ENCODE measurements at places on chromosomes 11 and 22.

DNA sequence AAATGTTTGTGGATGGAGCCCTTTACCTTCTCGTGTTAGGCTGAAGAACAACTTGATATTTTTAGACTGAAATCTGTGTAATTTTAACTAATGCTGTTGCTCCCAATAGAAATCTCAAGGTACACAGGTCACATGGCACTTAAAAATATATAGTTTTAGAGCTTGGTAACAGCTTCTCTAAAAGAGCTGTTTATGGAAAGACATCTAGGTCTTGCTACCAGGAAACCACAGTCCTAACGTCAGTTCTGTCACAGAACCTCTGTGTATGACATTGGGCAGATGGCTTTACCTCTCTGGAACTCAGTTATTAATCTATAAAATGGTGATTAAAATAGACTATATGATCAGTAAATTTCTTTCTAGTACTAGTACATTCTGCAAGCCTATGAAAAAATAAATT lies 35.4 kb downstream of the PAK1 start:
- no peak for DNase-seq

DNA sequence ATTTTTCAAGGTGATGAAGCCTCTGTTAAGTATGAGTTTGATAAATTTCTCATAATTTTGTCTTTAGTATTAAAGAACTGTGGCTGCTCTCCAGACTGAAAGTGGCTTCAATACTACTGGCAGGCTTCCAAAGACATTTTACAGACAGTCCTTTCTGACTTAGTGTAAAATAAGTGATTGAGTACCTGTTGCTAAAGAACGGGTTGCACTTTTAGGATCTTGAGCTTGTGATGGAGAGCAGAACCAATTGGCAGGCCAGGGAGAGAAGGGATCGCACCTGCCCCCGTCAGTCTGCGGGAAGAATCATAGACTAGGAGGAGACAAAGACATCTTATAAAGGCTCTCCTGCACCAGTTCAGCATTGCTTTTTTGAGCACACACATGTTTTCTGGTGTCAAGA lies 4.4 kb downstream of the NCAM1 start:
- DNase-seq: peak; percentile 52

DNA sequence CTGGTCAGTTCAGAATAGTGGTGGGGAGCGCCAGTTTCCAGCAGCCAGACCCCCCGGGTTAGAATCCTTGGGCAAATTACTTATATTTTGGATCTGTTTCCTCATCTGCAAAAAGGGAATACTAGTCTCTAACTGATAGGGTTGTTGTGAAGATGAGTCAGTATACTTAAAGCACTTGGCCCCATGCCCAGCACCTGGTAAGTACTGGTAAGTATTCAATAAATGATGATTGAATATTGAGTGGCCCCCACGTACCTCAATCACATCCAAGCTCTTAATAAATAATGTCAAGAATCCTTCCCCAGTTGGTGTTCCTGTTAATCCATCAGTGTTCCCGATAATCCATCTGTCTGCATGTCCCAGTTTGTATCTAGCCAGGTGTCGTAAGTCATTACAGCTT lies 12.1 kb downstream of the ACP2 start:
- no peak for DNase-seq

GRCh38 chr11:73990730-73991129 lies 8.1 kb upstream of the UCP2 start:
- no peak for DNase-seq

- DNase-seq: no peak
Measured at GRCh38 chr11:2708151-2708581, 8.4 kb upstream of the KCNQ1OT1 start.

GRCh38 chr22:37657590-37658132 lies 862 bp upstream of the PDXP start:
- DNase-seq: no peak

DNA sequence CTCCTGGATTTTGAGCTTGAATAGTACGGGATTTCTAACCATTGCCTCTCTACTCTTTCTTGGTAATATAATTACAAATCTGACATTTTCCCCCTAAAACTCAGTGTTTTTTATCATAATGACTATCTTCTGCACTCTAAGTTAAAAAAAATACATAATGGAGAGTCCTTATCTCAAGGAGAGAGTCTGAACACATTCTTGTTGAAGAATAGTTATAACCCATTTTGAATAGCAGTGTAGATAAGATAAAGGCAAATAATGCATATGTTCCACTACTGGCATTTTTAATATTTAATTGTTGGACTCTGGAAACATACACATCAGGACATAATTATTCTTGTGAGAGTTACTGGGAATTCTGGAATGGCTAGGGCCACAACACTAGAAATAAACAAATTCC lies 456.5 kb upstream of the ANO5 start:
- no peak for DNase-seq

DNA sequence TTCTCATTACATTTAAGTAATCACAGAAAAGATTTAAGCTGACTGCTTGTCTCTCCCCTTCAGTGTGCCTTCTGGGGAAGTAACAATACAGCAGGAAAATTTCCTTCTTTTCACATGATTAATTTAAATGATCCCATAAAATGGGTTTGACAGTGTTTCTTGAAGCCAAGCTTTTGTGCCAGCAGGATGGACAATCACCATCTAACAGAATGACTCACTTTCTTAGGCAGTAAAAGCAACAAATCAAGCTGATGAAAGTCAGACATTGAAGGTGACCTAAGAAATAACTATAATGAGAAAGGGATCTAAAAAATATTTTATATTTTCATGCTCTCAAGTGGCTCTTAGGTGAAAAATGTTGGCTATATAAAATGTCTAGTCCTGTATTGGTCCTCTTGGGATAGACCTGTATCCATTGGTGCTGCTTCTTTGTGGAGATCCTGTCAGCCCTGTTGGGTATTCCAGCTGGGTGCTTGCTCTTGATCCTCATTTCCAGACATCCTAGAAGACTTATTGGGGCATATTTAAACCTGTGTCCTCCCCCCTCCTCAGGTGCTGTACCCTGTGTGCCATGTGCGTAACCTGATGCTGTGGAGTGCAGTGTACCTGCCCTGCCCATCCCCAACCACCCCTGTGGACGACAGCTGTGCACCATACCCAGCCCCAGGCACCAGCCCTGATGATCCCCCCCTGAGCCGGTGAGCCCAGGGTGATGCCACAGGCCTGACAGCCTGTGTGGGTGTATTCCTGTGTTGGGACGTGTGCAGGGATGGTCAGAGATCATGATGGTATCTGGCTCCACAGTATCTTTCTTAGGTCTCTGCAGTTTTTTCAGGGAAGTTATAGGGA lies 62.7 kb upstream of the HORMAD2 start:
- DNase-seq: no peak

DNA sequence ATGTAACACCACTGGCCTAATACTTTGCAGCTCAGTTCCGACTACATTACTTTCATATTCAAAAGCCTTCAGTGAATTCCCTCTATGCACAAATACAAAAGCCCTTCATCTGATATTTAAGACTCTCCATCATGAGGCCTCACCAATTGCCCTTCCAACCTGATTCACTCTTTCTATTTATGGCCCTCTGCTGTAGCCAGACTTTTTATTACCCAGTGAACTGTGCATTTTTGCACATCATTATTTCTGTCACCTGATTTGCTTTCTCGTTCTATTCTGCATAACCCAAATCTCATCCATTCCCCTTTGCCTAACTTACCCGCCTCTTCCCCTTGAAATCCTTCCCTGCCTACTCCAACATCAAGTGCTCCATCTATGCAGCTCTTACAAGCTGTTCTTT lies 78.3 kb downstream of the BBOX1 start:
- no peak for DNase-seq

DNA sequence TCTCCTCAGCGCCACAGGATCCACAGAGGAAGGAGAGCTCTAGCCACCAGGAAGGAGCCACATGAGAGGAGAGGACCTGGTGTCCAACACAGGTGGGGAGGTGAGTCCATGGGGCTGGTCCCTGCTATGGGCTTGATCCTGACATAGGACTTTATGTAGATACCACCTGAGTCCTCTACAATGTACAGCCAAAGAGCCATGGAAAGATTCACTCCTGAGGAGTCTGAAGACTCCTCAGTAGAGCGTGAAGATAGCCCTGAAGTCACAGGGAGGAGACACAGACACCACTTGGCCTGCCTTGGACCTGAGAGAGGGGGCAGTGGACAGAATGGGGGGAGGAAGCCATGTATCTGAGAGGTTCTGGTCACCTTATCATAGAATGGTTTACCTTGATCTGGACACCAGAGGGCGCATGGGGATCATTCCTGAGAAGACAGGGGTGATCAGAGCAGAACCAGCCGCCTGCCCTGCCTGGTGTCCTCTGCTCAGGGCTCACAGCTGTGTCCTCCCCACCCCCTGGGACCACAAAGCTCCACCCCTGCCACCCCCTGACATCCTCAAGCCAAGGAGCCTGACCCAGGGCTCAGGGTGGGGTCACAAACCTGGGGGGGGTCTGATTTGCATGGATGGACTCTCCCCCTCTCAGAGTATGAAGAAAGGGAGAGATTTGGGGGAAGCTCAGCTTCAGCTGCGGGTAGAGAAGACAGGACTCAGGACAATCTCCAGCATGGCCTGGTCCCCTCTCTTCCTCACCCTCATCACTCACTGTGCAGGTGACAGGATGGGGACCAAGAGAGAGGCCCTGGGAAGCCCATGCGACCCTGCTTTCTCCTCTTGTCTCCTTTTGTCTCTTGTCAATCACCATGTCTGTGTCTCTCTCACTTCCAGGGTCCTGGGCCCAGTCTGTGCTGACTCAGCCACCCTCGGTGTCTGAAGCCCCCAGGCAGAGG lies 77.0 kb downstream of the ZNF280B start:
- peak; percentile 41 for DNase-seq

DNA sequence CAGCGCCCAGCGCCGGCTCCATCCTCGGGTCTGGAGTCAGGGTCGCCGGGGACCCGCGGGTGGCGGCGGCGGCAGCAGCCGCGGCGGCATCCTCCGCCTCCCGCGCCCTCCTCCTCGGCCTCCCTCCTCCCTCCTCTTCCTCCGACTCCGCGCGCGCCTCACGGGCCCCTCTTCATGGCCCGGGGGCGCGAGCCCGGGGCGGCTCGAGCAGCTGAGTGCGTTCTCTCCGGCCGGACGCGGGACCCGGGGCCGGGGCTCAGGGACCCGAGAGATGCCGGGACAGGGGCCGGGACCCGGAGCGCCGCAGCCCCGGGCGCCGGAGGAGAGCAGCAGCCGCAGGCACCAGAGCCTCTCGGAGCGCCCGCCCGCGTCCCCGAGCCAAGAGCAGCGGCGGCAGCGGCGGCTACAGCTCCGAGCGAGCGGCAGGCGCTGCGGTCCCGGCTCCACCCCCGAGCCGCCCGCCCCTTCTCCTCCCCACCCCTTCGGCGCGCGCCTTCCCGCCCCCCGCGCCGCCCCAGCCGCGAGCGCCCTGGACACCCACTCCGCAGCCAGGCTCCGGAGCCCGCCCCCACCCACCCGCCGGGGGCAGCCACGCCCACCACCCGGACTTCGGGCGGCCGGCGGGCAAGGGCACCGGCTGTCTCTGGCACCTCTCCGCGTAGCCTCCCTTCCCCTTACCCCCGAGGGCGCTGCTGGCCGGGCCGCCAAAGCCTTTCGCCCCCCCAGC lies at the start of gene CHST1:
Gene CHST1 (minus strand): TSS at position 417 of the 727 bp plus-strand sequence. CDS start 14,699 bp downstream, outside the sequence.
- DNase-seq: peak; percentile 56

- DNase-seq: peak; percentile 27
Measured at GRCh38 chr11:103055221-103055890, 36.6 kb downstream of the DCUN1D5 start.

Measured in NCI-H1092 treated with DMSO at 0.1 percent for 48 hours (cell line).